ENCODE measurements at places on chromosomes 2 and 18.

GRCh38 chr2:108267101-108267500, 21.6 kb upstream of the SULT1C2 start:
- DNase-seq: no peak

DNA sequence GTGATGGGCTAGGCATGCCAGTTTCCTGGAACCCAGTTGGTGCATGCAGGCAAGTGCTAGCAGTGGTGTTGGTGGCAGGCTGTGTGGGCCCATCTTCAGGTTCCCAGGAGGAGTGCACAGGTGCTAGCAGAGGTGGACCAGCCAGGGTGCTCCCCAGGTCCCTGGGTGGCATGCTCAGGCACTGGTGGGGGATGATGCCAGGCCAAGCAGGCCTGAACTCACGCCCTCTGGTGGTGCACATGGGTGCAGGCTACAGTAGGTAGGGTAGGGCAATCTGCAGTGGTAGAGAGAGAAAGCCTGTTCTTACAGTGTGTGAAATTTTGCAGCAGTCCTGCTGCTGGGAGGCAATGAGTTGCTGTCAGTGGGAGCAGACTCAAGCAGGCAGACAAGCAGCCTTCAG, 1651.8 kb downstream of the DPP10 start:
- DNase-seq: no peak

DNA sequence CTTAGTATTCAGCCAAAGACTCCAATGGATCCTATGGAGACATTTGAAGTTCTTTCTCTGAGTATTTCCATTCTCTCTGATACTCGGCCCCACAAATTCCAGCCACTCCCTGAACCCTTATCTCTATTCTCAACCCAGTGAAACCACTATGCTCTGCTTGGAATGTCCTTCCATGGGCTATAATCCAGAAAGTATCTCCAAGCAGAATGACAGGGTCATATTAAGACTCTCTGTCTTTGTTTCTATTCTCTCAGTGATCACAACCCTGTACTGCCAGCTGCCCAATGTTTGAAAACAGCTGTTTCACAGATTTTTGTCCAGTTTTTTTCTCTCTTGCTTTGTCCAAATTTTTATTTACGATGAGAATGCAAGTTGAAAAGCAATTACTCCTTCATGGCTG, 21.9 kb downstream of the CHMP3 start:
- no peak for DNase-seq

DNA sequence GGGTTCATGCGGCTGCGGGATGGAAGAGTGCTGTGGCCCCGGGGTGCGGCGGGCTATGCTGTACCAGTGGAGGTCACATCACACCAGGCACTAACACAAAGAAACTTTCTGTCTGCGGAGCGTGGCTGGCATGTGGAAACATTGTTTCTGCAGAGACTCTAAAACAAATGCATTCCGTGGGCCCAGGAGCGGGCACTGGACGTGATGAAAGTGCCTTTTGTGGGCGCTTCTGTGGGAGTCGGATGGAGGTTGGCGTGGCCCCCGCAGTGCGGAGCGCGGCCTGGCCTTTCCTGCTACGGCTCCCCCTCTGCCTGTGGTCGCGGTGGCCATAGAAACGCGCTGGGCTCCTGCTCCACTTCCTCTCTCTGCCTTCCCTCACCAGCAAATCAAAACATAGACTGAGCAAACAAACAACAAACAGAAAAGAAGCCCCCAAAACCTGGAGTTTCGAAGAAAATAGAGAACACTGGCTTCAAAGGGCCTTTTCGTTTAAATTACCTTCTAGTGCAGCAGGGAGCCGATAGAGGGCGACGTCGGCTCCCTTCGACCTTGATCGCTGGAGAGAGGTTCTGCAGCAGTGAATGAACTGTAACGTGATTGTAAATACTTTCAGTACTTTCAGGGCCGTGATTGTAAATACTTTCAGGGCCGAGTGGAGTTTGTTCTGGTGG, 51.4 kb downstream of the KIF5C start:
- peak; percentile 60 for DNase-seq

DNA sequence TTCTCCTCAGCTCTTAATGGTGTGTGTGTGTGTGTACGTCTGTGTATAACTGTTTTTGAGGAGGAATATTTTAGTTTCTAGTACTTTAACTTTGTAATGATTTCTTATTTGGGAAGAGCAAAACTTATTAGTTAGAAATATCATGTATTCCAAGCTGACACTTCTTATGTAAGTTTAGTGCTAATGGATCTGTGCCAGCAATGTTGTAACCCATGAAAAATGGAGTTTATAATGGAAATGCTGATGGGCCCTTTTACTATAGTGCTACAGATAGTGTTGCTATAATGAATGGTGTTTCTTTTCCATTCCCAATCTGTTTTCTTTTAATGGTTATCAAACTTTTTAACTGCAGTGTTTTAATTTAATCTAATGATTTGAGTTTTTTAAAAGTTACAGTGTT, 49.8 kb upstream of the OTX1 start:
- DNase-seq: no peak

- no peak for DNase-seq
Measured at GRCh38 chr2:75600461-75601011, 39.8 kb upstream of the EVA1A start.

GRCh38 chr2:8548065-8548618, 133.7 kb upstream of the ID2 start:
- no peak for DNase-seq

GRCh38 chr2:137924019-137924418, 40.3 kb upstream of the HNMT start:
- no peak for DNase-seq

GRCh38 chr2:119102964-119103363, 55.6 kb downstream of the C1QL2 start:
- no peak for DNase-seq

DNA sequence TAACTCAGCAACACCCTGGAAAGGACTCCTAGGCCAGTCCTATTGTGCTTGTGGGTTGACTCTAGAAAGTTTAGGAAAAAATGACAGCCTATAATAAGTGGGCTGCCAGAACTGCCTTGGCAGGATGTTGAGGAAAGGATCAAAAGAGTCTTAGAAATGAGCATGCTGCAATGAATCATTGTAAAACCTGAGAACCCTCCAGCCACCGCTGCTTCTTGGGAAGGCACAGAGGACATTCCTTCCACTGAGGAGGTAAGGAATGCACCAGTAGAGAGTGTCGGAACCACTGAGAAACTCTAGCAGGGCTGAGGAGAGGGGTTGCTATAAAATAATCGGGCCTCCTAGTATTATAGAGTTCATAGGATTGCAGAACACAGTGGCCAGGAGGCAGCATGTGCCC, 146.7 kb upstream of the SMIM21 start:
- no peak for DNase-seq

DNA sequence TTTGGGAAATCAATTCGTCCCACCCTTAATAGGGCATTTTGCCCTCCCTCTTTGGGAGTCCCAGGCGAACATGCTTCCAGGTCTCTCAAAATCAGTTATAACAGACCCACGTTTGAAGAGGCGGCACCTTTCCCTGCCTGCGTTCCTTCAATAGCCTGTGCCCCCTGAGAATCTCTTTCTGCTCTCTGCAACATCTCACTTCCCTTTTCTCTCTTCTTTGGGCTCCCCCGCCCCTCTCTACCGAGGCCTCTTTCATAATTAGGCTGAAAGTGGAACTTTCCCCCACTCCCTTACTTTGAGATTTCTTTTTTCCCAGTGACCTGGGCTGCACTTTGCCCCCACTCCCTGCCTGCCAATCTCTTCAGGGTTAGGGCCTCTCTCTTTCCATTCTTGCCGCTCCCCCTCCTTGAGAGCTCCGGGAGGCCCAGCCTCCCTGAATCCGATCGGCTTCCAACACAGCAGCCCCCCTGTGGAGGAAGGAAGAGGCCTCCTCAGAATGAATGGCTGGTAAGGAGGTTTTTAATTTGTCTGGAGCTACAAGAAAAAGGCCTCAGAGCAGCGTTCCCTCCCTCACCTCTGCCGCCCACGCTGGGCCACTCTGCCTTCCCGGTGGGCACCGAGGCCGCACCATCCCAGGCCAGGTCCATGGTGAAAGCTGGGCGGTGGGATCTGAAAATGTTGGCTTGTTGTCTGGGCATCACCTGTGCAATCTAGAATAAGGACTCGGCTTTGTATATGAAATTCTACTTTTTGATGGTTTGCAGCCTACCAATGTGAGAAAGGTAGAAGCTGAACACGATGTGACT, 162.6 kb upstream of the SIX3 start:
- peak; percentile 5 for DNase-seq

- DNase-seq: no peak
Measured at GRCh38 chr2:152644189-152644873, 72.9 kb downstream of the PRPF40A start.

GRCh38 chr18:11951390-11951851, 29.9 kb upstream of the IMPA2 start:
- no peak for DNase-seq

DNA sequence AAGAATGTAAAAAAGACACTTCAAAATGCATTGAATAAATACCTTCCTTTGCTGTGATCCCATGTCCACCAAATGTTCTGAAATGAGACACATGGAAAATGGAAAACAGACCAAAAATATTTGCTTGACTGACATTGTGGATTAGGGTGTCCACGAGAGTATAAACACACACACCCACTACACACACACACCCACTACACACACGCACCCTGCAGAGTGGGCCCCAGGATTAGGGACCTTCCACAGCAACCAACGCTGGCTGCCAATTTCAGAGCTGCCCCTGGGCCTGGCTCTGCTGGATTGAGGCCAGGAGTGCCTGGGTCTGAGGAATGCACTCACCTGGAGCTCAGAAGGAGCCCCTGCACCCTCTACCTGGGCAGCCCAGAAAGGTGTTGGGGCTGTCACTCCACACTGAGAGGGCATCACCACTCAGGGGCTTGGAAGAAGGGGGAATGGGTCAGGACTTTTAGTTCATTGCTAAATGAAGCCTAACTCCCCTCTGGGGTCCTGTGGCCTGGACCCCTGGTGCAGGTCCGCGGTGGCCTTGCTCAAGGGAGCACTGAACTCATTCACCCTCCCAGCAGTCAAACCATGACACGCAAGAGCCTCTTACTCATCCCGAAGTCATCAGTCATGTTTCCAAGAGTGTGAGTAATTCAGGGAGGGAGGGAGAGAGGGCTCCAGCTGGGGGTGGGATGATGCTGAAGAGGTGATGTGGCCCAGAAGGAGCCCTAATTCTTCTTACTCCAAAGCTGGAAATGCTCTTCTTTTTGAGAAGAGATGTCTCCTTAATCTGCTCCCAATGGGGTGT, 50.2 kb upstream of the PLB1 start:
- no peak for DNase-seq

- DNase-seq: no peak
Measured at GRCh38 chr2:131125195-131125757, 20.1 kb downstream of the PLEKHB2 start.

DNA sequence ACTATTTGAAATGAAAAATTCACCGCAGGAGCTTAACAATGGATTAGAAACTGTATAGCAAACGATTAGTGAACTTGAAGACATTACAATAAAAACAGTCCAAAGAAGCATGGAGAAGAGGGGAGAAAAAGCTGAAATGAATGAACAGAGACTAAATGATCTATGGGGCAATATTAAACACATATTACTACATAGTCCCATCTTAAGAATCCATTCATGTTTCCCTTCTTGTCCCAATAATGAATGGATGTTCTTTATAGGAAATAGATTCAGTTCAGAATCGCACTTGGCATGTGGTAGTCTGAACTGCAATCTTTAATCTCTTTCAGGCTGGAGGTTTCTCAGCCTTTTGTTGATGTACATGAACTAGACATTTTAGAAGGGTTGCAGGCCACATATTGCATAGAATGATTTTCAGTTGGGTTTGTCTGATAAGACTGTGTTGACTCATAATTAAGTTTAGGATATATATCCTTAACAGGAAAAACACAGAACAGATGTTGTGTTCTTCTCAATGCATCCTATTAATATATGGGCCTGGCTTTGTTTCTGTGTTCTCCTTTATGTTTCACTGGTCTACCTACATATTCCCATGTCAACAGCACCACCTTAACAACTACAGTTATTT, 27.9 kb downstream of the CCDC88A start:
- no peak for DNase-seq

GRCh38 chr2:8525236-8525581, 156.6 kb upstream of the ID2 start:
- no peak for DNase-seq

DNA sequence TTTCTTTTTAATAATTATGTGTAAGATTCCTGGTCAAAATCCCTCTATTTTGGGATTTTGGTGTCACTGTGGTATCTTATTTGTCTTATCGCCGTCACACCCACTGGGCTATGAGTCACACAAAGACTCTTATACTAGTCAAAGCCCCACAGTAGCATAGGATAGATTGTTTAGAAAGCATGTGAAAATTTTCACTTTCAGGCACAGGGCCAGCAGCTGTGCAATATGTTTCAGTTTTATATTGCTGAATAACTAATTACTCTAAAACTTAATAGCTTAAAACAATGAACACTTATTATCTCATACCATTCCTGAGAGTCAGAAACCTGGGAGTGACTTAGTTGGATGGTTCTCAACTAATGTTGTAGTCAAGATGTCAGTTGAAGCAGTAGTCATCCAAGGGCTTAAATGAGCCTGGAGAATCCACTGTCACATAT, 24.0 kb downstream of the CFAP210 start:
- DNase-seq: no peak

- DNase-seq: no peak
Measured at GRCh38 chr2:121887513-121888188, 132.2 kb downstream of the TSN start.

GRCh38 chr18:63319383-63320122, at the start of gene BCL2:
TSS of gene BCL2 (minus strand) at chr18:63319769.
- no peak for DNase-seq

GRCh38 chr2:174124181-174124580, 124.2 kb downstream of the OLA1 start:
- DNase-seq: no peak

DNA sequence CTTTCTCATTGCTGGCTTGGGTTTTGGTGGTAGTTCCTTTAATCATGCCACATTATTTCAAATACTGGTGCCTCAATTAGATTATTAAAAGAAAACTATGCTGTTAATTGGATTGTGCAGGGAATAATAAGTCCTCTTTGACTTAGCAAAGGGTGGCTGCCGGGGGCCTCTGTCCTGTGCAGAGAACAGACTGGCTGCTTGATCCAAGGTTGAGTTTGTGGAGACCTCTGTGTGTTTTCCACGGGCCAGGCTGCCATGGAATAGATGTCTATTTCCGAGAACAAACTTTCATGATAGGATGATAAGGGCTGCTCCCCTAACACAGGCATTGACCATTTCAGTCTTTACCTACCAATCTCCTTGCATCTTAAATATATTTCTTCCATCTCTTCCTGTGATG, 30.4 kb upstream of the OTOS start:
- DNase-seq: no peak

DNA sequence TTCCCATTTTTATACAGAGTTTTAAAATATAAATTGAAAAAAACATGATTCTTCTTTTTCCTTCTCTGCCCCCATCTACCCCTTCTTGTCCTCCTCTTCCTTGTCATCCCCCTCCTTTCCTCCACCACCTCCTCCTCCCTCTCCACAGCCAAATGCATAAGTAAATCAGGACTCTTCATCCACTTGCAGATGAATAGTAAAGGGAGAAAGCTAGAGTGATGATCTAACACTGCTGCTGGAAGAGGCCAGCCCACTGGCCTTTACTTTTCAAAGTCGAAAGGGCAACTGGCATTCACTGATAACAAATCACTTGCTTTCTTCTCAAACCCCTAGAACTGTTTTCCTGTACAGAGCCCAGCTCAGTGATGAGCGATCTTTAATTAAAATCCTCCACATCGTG, 205.8 kb downstream of the PDE1A start:
- no peak for DNase-seq

GRCh38 chr2:179842498-179843153, 18.8 kb downstream of the ZNF385B start:
- DNase-seq: no peak

- DNase-seq: no peak
Measured at GRCh38 chr2:112026509-112026908, 28.6 kb upstream of the TMEM87B start.
